Ureter (tissue), 1 donor: ENCODE measurements at places on chromosomes 16 and 17. TPM values are rescaled to one million over a fixed set of nuclear protein-coding genes. Genes with fewer than 3 reads are reported as not detected.

OR1F1 gene
- not detected for total RNA-seq

COTL1 gene
- total RNA-seq = 79.6 TPM

ZP2 gene
- not detected for total RNA-seq

TOM1L1 gene
- total RNA-seq = 55.7 TPM

SLFN12 gene
- total RNA-seq = 15.5 TPM

AMFR gene
- 97.2 TPM for total RNA-seq

CCL4L2 gene
- total RNA-seq = 0.81 TPM

KRT31 gene
- total RNA-seq = not detected

CDH5 gene
- 25.8 TPM for total RNA-seq

KRT40 gene
- total RNA-seq = not detected

PLCG2 gene
- total RNA-seq = 37.6 TPM

CDK3 gene
- total RNA-seq = 10.7 TPM

CACNA1H gene
- total RNA-seq = 24.4 TPM

SLC12A3 gene
- not detected for total RNA-seq

DNA sequence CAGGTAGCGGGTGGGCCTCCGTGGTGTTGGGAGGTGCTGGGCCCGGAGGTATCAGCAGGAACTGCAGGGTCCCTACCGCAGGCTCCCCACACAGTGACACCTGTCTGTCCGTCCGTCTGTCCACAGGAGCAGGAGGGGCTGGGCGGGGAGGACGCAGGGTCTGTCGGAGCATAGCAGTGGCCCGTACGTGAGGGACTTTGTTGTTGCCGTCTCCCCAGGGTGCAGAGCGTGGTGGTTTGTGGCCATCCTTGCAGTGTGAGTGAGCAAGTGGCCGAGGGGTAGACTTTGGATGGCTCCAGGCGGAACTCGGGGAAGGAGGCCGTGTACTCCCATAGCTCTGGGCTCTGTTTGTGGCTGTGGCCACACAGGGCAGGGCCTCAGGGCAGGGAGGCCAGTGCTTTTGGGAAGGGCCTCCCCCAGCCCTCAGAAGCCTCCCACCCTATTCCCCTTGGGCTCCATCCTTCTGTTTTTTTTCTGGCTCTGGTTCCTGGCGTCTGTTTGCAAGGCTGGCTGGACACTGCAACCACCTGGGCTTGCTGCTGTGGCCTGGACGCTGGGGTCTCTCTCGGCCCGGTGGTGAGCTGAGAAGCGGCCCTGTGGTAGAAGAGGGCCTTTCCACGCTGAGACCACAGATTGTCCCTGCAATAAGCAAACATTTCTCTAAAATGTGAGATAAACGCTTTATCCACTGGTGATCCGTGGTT, 41.0 kb upstream of the ZNF750 start:
- no peak for DNase-seq

- DNase-seq = no peak
These were observed 43.9 kb upstream of the ICAM2 start for GRCh38 chr17:64064331-64064730.

GRCh38 chr17:44979426-44979995, 11.4 kb upstream of the C1QL1 start:
- DNase-seq = peak; percentile 59

GRCh38 chr16:79865918-79866317, 265.4 kb upstream of the MAF start:
- no peak for DNase-seq

- DNase-seq = no peak
These were observed 9.6 kb downstream of the SDK2 start for GRCh38 chr17:73634629-73635028.

- DNase-seq = no peak
These were observed 45.8 kb upstream of the ARHGAP17 start for GRCh38 chr16:25060920-25061319.

DNA sequence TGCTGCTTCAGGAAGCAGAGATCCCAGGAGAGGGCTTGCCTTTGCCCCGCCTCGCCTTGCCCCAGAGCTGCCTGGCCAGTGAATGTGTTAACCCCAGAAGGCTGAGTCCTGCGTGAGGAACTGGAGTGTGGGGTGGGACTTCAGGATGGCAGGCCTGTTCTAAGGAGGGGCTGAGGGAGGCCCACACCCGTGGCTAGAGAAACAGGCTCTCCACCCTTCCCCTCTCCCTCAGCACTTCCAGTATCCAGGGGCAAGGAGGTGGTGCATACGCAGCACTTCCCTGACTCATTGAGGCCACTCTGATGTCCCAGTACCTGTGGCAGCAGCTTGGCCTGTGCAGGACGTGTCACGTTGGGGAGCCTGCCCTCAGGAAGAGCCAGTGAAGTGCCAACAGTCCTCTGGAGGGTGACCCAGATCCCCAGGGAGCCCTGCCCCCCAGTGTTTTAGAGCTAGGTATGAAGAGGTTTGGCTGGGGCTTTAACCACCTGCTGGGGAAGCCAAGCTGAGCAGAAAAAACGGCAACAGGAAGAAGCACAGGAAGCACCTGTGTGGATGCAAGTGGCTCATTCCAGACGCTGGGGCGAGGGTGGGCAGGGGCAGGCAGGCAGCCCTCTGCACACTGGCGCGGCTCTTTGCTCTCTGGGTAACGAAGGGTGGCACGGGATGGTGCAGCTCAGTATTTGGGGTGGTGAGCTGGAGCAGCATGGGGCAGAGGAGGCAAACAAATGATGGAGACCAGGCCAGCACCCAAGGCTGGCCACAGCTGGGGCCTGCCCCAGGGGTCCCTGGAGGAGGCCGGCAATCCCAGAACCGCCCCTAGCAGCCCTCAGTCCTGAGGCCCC, 14.7 kb upstream of the CTCF start:
- DNase-seq = no peak

- DNase-seq = no peak
These were observed 5.9 kb upstream of the PRR35 start for GRCh38 chr16:554297-554621.

GRCh38 chr17:48479014-48479402, 49.0 kb upstream of the SKAP1 start:
- DNase-seq = no peak

DNA sequence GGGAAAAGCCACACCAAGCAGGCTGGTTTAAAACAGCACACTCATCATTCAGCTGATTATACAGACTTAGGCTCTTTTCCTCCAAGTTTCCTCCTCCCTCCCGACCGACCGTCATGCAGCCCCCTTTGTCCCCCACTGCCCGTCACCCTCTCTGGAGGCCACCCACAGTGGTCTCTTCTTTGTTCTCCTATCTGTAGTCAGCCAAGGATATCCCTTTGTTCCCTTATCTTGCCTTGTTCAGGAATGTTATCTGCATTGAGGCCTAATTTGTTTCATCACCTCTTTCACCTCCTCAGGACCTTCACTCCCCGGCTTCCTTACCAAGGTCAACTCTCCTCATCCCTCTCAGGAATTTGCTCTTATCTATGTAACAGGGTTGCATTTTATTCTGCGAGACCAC, 186.4 kb upstream of the CDH13 start:
- no peak for DNase-seq

DNA sequence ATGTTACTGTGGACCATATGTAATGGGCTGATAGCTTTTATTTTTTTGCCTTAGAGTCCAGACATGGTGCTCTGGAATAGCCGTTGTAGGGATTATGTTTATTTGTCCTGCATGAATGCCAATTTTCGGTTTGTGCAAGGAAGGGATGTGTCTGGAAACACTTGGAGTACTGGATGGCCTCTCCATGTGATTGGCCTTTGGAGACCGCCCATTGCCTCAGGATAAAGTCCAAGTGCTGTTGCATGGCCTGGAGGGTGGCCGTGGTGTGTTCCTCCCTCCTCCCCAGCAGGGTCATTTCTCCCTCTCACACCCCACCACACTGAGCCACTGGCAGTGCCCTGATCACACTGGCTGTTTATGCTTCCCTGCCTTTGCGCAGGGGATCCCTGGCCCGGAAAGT, 93.9 kb downstream of the MSI2 start:
- peak; percentile 63 for DNase-seq

DNA sequence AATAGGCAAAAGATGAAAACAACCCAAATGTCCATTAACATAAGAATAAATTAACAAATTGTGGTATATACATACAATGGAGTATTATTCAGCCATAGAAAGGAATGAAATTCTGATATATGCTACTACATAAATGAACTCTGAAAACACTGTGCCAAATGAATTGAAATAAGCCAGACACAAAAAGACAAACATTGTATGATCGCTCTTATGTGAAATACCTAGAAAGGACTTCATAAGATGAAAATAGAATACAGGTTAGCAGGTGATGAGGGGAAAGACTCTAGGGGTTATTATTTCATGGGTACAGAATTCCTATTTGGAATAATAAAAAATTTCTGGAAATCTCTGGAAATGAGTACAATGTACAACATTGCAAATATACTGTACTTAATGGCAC, 80.2 kb downstream of the BRIP1 start:
- DNase-seq = no peak

DNA sequence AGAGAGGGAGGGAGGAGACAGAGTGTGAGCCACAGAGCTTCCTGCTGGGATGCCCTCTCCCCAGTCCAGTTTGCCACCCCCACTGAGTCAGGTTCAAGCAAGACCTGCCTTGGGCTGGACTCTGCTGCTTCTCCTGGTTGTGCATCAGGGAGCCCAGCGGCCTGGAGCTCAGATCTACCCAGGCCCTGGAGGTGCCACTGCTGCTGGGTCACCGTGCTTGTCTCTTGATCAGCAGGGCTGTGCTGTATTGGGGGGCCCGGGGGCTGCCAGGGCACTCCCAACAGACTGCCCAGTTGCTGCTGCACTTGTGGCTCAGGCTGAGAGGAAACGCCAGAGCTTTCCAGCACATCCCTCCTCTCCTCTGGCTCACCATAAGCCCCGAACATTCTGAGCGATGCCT, 8.9 kb downstream of the TLE7 start:
- DNase-seq = no peak

- DNase-seq = peak; percentile 59
These were observed 44.4 kb upstream of the MED13 start for GRCh38 chr17:62109378-62109902.
